ENCODE measurements at places on chromosomes 4 and X.

GRCh38 chr4:5843573-5844530 lies 49.0 kb downstream of the CRMP1 start:
- DNase-seq, result no peak

GRCh38 chrX:119093991-119094735 lies 21.4 kb downstream of the CT47C1 start:
- DNase-seq, result no peak

GRCh38 chrX:149223854-149224253 lies 281.3 kb downstream of the IDS start:
- DNase-seq, result no peak

DNA sequence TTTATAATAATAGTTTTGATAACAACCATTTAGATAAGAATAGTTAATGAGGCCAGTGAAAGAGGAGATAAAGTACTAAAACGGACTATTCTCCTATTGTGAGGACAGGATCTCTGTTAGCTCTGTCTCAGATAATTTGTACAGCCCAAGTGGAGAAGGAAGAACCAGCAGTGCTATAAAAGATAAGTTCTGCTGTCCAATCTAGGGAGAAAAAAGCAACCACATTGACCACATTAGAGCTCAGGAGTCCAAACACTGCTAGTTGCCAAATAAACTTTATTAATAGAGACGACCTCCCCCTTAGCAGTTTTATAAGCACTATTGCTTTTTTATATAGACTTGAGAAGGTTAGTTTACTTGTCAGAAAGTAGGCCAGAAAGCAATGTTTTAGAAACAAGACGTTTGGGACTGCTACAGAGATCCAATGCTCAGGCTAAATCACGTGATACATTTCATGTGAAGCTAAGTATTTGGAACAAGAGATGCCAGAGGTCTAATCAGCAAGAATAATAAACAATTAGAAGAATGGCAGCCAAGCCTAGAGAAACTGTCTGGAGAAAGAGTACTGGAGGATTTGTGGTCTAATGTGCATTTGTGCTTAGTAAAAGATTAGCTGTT lies 15.9 kb downstream of the IL15 start:
- DNase-seq, result no peak

DNA sequence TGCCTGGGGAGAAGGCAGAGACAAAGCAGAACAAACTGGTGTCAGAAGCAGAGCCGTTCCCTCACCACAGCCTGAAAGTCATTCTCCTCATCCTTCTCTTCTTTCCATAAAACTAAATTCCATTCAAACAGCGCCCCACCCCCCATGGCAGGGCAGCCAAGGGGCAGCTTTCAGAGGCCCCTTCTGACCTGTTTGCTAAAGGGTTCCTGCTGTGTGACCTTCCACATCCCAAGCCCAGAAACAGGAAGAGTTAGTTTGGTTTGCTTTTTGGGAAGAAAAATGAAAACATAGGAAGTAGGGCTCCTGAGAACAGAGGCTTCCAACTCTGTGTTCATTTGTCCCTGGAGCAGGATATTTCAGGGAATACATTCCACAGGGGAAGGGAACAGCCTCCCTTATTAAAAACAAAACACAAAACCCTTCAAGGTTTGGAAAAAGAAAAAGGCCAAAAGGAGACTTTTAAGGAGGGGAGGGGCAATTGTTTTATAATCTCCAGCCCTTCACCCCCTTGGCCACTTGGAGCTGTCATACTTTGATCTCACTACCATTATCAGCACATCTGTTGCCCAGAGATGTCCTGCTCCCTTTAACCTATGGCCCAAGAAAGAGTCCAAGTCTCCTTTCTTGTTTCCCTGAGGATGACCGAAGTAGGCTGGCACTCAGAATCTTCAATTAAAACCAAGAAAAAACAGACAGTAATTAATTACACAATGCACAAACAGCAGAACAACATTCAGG lies 25.3 kb downstream of the STARD8 start:
- no peak for DNase-seq

GRCh38 chr4:74394476-74395136 lies 29.7 kb downstream of the EREG start:
- DNase-seq, result no peak

- DNase-seq, result no peak
These were observed 50.7 kb downstream of the CLDN34 start for GRCh38 chrX:10017872-10018271.
